ENCODE measurements at places on chromosomes 13 and 19. TPM values are rescaled to one million over a fixed set of nuclear protein-coding genes. Genes with fewer than 3 reads are reported as not detected.

Gene TNNT1
- total RNA-seq, result 108 TPM

Gene BRCA2
- 14.8 TPM for total RNA-seq

DNA sequence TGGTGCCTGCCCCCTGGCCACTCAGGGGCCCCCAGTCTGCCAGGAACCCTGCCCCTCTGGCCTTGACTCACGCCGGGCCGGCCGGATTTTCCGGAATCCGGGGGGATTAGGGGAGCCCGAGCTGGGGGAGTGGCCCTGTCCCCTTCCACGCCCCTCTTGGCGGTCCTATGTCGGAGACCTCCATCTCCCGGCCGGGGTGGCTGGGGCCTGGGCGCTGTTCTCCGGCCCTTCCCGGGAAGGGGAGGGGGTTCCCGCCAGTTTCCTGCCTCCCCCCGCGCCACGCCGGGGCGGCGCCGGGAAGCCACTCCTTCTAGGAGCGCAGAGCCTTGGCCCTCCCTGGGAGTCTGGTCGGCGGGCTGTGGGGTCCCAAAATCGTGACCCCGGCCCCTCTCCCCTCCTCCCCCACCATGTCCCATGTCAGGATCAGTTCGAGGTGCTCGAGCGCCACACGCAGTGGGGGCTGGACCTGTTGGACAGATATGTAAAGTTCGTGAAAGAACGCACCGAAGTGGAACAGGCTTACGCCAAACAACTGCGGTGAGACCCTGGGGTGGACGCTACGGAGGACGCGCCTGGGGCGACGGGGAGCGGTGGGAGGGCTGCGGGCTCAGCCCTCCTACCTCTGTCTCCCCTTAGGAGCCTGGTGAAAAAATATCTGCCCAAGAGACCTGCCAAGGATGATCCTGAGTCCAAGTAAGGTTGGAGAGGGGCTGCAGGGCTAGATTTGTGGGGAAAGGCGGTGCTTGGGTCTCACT, 1.3 kb downstream of the TRIP10 start:
- peak; percentile 75 for DNase-seq
- H3K4me1 ChIP-seq, result peaks cover 51% of the 10 kb centered on the region
- no peaks in the 10 kb centered on the region for H3K27me3 ChIP-seq
- H3K36me3 ChIP-seq, result peaks cover 28% of the 10 kb centered on the region

- no peak overlapping the region for H3K4me3 ChIP-seq
- no peaks in the 10 kb centered on the region for H3K27me3 ChIP-seq
- DNase-seq, result no peak
- H3K4me1 ChIP-seq, result peaks cover 18% of the 10 kb centered on the region
- no peaks in the 10 kb centered on the region for H3K36me3 ChIP-seq
Observed at GRCh38 chr13:43003010-43003409, 11.0 kb upstream of the EPSTI1 start.

Gene FAM124A
- 41.2 TPM for total RNA-seq

DNA sequence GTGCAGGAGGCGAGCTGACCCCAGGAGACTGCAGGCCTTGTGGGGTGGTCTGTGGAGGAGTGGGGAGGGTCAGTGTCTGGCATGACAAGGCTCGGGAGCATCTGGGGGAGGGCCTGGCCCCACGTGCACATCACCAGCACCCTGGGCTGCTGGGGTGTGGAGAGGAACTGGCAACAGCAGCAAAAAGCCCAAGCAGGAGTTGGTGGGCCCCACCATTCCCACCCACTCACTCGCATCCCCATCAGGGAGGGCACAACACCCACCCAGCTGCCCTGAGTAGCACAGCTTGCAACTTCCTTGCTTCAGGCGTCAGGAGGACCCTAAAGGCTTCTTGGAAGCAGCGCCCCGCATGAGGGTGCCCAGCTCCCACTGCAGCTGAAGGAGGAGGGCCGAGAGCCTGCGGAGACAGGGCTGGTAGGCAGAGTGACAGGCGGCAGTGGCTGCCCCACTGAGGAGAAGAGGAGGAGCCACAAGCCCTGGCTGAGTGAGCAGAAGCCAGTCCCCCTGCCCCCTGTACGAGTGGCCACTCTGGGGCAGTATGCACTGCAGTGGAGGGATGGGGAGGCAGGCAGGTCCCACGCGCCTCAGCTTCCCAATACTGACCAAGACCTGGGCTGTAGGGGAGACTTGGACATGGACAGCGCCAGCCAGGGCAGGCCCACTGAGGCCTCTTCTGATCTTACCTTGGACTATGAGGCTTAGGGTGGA, 26.5 kb downstream of the ELL start:
- peak overlapping the region; percentile 74 for H3K27ac ChIP-seq
- DNase-seq, result no peak
- no peak overlapping the region for H3K4me3 ChIP-seq
- H3K4me1 ChIP-seq, result peaks cover 14% of the 10 kb centered on the region

Gene FUT2
- total RNA-seq, result 6.5 TPM

DNA sequence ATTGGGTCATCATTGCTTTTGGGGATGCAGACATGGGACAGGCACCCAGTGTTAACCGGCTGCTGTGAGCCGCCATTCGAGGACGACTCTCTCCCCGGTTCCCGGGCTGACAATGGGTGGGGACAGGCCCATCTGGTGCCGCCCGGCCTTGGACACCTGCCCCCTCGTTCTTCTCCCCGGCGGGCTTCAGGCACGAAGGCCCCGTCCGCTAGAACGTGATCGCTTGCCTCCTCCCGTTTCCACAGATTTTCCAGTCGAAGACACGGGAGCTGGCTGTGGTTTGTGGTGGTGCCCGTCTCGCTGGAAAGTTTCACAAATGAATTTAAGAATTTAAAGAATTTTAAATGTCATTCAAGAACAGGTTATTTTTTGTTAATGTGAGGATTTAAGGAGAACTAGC, 2.0 kb downstream of the PALM start:
- H3K4me3 ChIP-seq, result peak overlapping the region; percentile 50
- DNase-seq, result no peak
- H3K27me3 ChIP-seq, result peaks cover 20% of the 10 kb centered on the region
- H3K4me1 ChIP-seq, result peaks cover 10% of the 10 kb centered on the region

GRCh38 chr19:54189145-54189734, at the start of gene MBOAT7:
TSS of gene MBOAT7 (minus strand) at chr19:54189580. CDS start at chr19:54188508, 1,072 bp downstream.
- peak within 1 kb of the TSS; percentile 100 for H3K27ac ChIP-seq
- peak within 1 kb of the TSS; percentile 85 for H3K4me3 ChIP-seq
- peaks cover 3% of the 10 kb centered on the region for H3K27me3 ChIP-seq
- H3K4me1 ChIP-seq, result peaks cover 35% of the 10 kb centered on the region
- peaks cover 37% of the 10 kb centered on the region for H3K36me3 ChIP-seq

Gene AMER2
- total RNA-seq, result 0.18 TPM
